Posterior vena cava (tissue), 2 donors: ENCODE measurements at places on chromosomes 6 and 20. TPM values are rescaled to one million over a fixed set of nuclear protein-coding genes. Genes with fewer than 3 reads are reported as not detected.

- DNase-seq, result no peak
These were observed 29.9 kb downstream of the FBXO5 start for GRCh38 chr6:152952866-152953509.

DNA sequence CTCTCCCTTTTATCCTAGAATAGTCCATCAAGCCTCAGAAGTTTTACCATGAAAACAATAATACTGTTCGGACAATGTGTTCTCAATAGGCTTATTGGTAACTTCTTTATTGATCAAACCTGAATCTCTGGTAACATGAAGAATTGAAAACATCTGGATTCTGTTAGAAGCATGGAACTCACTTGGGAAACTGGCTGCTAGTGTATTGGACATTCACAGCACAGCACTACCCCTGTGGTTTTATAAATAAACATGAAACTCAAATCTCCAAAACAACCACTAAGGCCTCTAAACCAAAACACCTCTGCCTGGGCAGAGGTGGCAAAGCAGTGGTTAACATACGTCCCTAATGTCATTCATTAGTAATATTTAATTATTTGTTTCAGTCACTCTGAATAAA, 157.6 kb upstream of the KCNQ5 start:
- DNase-seq, result no peak

DNA sequence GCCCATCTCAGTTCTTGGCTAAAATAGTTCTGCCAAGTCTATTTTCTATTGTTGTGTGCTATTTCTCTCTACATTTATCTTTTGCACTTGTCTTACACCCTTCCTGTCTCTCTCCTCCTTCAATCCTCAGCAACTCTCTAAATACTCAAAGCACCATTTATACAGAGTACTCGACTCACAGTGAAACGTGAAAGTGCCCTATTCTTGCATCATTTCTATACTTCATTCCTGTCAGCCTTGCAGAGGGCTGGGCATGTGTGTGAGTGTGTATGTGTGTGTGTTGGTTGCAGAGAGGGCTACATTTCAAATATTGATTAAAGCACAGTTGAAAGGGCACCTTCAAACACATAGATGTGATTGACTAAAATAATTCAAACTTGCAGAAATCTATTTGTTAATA, 373.2 kb upstream of the MANEA start:
- DNase-seq, result no peak

GRCh38 chr6:56716229-56716628, 73.5 kb upstream of the DST start:
- no peak for DNase-seq

The TMEM217 gene
- total RNA-seq, result 0.56 TPM

The BFSP1 gene
- total RNA-seq, result 0.67 TPM

The LTB gene
- 1.6 TPM for total RNA-seq
